COR-L47 (cell line): ENCODE measurements at places on chromosomes 11 and 22.

DNA sequence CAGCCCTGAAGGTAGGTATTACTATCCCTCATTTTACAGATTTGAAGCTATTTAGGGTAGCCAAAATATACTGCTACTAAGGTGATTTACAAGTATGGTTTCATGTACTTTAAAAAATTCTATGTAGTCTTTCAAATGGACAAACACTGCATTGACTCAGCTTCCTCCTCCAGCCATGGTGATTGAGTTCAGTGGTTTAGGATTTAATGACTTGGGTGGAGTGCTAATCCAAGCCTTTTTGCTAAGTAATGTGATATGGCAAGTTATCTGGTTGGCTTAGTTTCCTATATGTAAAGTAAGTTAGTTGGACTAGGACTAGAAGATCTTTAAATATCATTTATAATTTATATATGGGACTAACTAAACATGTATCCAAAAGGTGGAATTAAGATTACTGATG, 77.9 kb downstream of the ARHGAP20 start:
- DNase-seq: no peak

- no peak for DNase-seq
Observed at GRCh38 chr22:49181431-49181830, 646.2 kb downstream of the BRD1 start.

GRCh38 chr11:113238721-113239120, 75.7 kb upstream of the TTC12 start:
- no peak for DNase-seq

- DNase-seq: no peak
Observed at GRCh38 chr22:42837556-42837955, 19.5 kb downstream of the ARFGAP3 start.

- DNase-seq: no peak
Observed at GRCh38 chr22:44889255-44889878, 120.4 kb downstream of the PHF21B start.

GRCh38 chr11:12800032-12800671, 125.9 kb downstream of the TEAD1 start:
- peak; percentile 50 for DNase-seq
